ENCODE measurements at places on chromosomes 5 and 9.

DNA sequence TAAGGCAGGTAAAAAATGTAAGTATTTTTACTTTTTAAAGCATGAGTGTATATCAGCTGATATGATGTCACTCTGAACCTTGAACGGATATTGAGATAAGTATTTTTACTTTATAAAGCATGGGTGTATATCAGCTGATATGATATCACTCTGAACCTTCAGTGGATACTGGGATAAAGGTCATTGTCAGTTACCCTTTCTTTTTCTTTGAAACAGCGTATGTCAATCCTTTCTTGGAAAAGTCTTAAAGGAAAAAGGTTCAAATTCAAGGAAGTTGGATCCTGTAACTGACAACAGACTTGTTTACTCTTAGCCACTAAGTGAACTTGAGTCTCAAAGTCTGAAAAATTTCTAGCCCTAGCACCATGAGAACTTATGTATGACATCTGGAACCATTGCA is 61.7 kb upstream of the IFNK start:
- DNase-seq: no peak

GRCh38 chr5:135476615-135477581 is 24.7 kb upstream of the TIFAB start:
- no peak for DNase-seq

DNA sequence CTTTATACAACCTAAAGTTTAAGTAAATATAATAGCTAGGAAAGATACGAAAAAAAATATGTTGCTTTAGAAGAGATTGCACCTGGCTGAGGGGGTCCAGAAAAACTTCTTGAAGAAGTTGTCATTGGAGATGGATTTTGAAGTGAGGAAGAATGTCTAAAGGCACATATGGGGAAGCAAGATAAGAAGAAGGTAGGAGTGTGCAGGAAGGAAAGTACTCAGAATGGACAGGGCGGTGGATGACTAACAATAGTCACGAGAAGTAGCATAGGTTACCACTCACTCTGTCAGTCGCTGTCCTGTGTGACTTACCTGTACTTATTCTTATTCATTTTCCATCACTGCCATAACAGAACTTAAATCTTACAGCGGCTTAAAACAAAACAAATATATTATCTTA is 251.6 kb downstream of the GRIA1 start:
- no peak for DNase-seq

DNA sequence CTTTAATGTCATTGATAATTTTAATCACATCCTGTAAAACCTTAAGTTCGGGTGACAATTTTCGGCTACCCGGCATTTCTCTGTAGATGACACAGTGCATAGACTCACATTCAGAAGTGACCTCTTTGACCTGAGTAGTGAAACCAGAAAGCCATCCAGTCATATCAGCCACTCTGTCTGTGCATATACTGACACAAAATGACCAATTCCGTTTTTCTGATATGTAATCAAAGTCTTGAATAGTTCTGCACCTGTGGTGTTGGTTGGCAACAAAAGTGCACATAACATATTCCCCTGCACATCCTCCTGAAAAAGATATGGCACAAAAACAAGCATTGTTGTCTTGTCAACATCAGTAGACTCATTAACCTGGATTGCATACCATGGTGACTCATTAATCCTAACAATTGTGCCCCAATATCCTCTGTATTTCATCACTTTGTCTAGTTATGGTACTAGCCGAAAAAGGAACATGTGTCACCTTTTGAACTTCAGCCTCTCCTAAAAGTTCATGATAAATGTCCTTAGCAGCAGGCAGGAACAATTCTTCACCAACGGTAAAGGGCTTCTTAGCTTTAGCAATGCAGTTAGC is 4.6 kb upstream of the HNRNPA0 start:
- no peak for DNase-seq
